Muscle of arm (tissue), 14 donors: ENCODE measurements at places on chromosomes 4 and X. TPM values are rescaled to one million over a fixed set of nuclear protein-coding genes. Genes with fewer than 3 reads are reported as not detected.

GRCh38 chr4:7698584-7698983 lies 241.1 kb downstream of the AFAP1 start:
- no peak for DNase-seq

GRCh38 chr4:144955104-144955503 lies 142.9 kb downstream of the ANAPC10 start:
- DNase-seq, result no peak

DNA sequence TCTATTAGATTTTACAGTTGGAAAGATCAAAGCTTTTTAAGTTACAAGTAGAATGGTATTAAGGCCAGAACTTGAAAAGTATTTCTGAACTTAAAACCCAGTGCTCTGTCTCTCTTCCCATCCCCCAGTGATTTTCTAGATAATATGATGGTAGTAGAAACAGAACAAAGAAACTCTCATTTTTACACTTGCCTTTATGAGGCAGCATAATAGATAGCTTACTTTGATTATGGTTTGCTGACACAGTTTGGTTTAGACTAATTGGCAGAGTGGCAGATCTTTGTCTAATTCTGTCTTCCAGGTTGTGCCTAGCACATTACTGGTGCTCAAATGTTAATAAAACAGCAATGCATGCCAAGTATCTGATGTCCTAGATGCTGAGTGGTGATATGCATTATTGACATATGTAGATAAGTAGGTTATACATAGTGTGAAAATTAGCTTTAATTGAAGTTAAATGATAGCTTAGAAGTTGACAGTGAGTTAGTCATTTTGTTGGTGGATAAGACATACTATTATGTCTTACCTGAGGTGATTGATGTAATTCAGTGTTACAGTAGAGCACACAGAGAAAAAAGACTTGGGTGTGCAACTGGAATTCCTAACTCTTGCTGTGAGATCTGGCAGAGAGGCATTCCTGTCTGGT lies 4.3 kb upstream of the RAPGEF2 start:
- no peak for DNase-seq

Gene RPA4
- not detected for polyA plus RNA-seq

Gene PTPN13
- polyA plus RNA-seq, result 3.6 TPM

GRCh38 chr4:156673483-156673882 lies 298.1 kb downstream of the PDGFC start:
- no peak for DNase-seq

DNA sequence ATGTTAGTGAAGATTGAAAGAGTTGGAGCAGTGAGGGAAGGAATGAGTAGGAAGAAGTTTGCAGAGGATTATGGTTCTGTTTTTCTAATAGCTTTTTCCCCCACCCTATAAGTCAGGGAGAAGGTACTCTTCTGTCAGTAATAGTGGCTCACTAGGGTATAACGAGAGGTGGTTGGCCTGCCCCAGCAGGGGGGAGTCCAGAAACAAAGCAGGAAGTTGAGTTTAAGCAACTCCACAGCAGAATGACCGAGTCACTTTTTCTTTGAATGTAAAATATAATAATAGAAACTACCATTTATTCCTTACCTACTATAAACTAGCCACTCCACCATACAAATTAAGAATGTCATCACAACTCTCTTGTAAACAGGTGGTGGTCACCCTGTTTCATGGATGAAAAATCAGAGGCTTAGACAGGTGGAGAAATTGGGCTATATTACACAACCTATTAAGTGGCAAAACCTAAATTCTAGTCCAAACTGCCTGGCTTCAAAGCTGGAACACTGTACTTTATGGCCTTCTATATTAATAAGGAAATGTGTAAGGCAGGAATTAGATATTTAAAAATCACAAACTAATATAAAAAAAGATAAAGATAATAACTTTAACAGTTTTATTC lies 21.9 kb downstream of the AP1AR start:
- no peak for DNase-seq
